ENCODE measurements at places on chromosomes 12 and 14.

DNA sequence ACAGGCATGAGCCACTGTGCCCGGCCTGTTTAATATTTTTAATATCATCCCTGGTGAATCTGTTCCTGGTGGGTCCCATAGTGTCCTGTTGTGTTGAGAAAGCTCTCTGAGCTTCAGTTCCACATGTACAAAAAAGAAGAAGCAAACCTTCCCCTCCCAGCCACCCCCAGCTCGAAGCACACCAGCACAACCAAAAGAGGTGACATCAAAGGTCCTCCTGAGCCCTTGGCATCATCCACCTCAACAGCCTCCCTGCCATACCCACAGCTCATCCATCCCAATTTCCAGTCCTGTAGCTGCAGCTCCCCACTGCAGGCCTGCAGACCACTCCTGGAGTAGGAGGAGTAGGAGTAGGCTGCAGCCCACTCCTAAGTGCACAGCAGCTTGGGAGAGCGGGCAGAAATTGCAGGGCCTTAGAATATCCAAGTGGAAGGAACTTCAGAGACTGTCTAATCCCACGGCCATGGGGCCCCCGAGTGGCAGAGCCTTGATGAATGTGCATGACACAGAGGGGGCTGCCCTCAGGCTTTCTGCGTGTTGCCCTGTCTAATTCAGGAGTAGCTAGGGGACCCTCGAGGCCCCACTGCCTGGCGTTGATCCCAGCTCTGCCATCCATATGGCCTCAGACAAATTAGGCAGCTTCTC, 36.7 kb upstream of the CD9 start:
- no peak for DNase-seq

DNA sequence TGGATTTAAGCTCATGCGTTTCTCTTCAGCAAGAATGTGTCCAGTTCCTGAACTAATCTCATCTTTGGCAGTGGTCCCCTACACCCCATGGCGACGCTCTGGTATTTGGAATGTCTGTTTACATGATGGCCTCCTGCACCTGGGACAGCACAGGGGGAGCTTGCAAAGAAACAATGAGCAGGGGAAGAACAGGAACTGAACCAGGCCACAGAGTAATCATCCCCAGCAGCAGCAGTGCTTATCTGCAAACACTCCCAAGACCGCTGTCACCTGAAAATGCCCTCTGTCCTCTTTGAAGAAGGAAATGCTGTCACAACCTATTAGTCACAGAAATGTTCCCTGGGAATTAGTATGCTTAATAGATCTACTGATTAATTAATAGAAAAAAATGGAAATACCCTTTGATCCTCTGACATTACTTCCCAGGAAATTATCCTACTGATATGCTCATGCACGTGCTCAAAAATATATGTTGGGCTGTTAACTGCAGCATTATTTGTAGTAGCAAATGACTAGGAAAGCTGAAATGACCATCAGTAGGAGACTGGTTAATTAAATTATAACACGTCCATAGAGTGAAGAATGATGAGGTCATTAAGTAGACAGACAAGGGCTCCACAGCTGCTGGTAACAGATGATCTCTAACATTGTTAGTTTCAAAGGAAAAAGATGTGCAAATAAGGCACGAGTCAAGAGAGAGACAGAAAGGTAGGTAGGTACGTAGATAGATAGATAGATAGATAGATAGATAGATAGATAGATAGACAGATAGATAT, 279.3 kb upstream of the FLRT2 start:
- no peak for DNase-seq

DNA sequence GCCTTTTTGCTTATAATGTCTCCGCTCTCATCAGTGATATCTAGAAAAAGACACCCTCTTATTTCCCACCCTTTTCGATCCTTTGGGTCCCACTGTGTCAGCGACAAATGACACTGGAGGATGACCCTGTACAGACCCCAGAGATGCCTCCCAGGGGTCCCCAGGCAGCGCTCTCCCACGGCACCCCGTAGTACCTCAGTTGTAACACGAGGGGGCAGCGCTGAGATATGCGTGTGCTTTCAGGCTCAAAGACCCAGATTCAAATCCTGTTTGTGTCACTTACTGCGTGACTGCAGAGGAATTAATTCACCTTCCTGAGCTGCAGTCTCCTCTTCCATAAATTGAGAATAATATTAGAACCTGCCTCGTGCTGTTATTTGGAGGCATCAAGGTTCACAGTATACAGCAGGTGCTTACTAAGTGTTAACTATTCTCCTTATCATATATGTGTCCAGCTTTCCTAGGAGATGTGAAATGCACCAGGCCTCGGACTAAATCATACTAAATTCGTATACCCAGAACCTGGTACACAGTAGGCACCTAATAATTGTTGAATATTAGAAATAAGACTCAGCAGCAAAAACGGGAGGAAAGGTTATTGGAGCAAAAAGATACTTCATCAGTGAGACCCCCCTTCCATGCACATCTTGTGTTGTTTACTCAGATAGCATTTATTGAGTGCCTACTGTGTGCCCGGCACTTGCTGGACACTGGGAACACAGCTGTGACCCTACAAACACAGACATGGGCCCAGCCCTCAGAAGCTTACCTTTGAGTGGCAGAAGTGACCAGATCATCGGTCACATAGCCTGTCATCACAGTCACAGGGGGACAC, 99.9 kb downstream of the PHETA1 start:
- no peak for DNase-seq

- no peak for DNase-seq
Measured at GRCh38 chr12:57473392-57473791, 6.3 kb downstream of the ARHGAP9 start.

DNA sequence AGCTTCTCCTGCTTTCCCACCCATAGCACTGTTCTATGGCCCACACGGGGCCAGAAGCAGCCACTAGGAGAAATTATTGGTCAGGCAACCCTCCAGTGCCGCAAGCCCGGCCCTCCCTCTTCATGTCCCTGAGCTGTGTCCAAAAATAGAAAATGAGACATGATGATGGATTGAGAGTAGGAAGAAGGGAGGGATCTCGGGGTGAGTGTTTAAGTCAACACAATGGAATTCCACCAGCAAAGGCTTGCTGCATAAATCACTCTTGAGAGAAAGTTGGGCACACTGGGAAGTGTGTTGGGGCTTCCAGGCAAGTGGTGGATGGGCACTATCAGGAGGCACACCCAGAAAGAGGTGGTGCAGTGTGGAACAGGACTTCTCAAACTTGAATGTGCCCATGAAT, 94.2 kb downstream of the LLPH start:
- DNase-seq: no peak

GRCh38 chr12:53523131-53523530, 15.8 kb upstream of the NPFF start:
- no peak for DNase-seq

GRCh38 chr14:90795744-90796143, 20.5 kb downstream of the TTC7B start:
- no peak for DNase-seq

GRCh38 chr14:41609704-41610183, 3.1 kb downstream of the LRFN5 start:
- peak; percentile 97 for DNase-seq

DNA sequence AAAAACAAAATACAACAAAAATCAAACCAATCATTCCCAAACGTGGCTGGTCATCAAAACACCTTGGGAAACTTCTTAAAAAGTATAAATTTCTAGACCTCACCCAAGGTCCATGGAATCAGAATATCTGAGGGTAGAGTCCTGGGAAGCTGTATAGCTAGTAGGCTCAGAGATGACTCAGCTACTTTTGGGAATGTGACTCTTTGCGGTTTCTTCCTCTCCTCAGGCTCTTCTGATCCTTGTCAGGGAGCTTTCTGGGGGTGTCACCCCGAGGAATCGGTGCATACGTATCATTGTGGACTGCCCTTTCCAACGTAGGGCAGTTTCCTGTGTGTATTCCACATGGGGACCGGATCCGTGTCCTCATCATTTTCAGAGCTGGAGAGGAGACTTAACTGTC, 14.8 kb downstream of the JDP2 start:
- no peak for DNase-seq

- DNase-seq: no peak
Measured at GRCh38 chr12:51269174-51270066, 795 bp downstream of the SMAGP start.
